NCI-H1417 (cell line): ENCODE measurements at places on chromosomes 3 and 15.

DNA sequence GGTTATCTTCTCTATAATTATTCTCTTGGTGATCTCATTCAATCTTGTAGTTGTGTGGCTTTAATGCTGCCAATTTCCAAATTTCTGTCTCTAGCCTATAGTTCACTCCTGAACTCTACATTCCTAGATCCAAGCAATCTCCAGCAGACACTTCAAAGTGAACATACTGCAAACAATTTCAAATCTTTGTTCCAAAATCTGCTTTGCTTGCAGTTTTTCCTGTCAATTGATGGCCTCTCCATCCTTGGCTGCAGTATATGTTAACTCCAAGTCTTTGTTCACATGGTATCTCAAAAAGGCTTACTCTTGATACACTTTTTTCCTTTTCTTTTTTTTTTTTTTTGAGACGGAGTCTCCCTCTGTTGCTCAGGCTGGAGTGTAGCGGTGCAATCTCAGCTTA lies 17.4 kb downstream of the NAA50 start:
- no peak for DNase-seq

DNA sequence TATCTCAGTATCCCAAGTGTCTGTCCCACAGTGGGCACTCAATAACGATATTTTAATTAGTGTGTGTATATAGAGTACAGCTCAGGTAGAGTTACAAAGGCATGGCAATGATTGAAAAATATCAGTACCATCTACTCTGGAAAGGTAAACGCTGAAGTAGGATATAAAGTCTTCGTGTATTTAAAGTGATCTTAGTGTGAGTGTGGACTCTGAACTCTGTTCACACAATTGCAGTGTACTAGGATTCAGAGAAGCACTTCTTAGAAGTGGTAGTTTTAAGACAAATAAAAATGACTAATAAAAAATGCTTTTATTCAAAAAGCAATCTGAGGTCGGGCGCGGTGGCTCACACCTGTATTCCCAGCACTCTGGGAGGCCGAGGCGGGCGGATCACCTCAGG lies 62.9 kb upstream of the RAP2B start:
- DNase-seq, result no peak

DNA sequence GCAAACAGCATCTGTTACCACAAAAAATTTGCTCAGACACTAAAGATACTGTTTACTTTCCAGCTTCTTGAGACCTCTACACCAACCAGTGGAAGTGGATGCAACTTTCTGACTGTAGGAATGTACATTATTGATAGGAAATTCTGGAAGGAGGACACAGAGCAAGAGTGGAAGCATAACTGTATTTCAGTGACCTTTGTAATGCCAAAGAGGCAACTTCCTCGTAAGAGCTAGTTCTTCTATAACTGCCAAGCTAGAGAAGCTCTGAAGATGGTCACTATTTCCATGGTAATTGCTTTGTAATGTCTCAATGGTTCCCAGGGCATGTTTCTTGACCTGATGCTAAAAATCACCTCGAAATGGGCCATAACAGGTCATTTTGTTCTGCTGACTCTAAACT lies 96.3 kb upstream of the SLC2A2 start:
- DNase-seq, result no peak

DNA sequence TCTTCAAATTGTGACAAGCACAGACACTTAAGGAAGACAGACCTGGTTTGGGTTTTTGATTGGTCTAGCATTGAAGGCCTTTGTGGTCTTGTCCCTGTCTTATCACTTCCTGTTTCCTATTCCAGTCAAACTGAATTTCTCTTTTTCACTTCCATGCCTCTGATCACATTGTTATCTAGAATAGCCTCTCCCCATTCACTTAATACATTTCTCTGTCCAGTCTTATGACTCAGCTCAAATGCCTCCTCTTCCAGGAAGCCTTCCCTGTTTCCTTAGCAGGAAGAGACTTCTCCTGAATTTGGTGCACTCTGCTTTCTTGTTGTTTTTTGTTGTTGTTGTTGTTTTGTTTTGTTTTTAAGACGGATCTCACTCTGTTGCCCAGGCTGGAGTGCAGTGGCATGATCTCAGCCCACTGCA lies 45.5 kb downstream of the LIMD1 start:
- no peak for DNase-seq

GRCh38 chr3:120435621-120436020 lies 15.2 kb downstream of the FSTL1 start:
- peak; percentile 8 for DNase-seq

DNA sequence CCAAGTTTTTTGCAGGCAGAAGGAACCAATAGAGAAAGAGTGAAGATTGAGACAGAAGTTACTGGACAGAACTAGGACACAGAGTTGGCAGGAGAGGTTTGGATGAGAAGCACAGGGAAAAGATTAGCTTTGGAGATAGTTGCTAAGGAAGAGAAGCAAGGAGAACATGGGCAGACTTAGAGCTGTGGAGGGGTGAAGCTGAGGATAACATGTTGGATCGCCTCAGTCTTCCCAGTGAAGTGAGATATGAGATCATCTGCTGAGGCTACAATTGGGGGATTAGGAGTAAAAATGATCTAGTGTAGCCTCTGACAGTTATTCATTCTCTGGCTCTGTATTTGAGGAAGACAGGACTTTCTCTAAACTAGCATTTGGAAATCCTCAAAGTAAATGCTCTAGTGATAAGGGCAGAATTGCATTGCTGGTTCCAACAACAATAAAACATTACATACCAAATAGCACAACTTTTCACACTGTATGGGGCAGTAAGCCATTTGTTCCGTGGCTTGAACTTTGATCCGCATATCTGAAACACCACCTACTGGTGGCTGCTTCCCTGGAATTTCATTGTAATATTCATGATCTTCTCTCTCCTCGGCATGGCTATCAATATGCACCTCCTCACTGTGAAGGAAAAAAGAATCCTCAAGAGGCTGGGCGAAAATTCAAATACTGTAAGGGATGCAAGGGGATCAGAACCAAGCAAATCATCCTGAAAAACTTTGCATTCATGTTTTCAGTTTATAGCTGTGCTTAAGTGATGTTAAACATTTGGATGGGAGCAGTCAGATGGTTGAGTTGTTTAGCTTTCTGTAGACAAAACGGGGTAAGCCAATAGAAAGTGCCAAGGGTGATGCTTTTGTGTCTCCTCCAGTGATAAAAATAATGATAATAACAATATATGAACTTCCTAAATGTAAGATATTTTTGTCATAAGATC lies 22.2 kb upstream of the EID1 start:
- DNase-seq, result peak; percentile 32

DNA sequence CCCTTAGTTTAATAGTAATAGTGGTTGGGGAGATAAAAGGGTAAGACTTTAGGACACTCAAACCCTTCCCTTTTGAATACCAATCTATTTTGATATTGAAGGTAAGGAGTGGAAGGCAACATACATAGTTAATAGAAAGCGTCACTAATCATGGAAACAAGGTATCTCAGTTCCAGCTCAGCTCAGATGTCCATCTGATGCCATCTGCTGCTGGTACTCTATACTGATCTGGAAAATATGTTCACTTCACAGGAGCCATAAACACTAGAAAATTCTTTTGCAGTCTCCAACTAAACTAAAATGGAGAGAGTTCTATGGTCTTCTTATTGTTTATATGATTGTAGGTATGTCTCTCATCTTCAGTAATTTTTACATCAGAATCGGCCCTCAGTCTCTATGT lies 1777.1 kb downstream of the OTOL1 start:
- no peak for DNase-seq

GRCh38 chr15:41207687-41208448 lies 22.7 kb downstream of the EXD1 start:
- DNase-seq, result no peak

- no peak for DNase-seq
These were observed 160.8 kb upstream of the GPR149 start for GRCh38 chr3:154590675-154591384.

DNA sequence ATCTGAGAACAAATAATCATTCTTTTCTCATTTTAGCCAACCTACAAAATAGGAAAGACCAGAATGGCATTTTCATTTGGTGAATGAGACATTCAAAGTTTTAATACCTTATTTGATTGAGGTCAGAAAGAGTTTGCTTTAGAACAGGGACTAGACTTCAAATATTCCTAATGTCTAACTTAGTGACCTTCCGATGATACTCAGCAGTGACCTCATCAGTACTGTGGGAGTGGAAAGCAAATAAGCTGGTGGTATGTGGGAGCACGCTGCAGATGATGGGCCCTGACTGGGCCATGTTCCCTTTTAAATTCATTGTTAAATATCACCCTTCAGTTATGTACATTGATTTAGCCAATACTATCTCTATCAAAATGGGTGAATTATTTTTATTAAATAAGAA lies 223.3 kb downstream of the P3H2 start:
- DNase-seq, result no peak

DNA sequence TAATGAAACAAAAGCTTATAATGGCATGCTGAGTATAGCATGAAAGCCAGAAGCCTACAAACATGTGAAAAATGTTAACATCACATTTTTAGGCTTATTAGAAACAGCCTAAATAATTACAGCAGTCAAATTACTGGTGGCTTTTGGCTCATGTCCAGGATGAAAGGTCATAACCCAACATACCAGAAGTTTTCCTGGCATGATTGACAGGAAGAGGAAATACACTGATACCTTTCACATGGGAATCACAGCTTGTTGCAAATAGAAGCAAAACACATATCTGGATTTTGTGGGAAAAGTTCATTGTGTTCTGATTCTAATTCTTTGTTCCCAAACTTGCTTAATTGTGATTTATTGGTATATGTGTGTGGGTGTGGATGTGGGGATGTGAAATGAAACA lies 393.5 kb upstream of the ARRDC4 start:
- peak; percentile 32 for DNase-seq

GRCh38 chr3:62318365-62318751 lies 55.0 kb downstream of the FEZF2 start:
- no peak for DNase-seq

DNA sequence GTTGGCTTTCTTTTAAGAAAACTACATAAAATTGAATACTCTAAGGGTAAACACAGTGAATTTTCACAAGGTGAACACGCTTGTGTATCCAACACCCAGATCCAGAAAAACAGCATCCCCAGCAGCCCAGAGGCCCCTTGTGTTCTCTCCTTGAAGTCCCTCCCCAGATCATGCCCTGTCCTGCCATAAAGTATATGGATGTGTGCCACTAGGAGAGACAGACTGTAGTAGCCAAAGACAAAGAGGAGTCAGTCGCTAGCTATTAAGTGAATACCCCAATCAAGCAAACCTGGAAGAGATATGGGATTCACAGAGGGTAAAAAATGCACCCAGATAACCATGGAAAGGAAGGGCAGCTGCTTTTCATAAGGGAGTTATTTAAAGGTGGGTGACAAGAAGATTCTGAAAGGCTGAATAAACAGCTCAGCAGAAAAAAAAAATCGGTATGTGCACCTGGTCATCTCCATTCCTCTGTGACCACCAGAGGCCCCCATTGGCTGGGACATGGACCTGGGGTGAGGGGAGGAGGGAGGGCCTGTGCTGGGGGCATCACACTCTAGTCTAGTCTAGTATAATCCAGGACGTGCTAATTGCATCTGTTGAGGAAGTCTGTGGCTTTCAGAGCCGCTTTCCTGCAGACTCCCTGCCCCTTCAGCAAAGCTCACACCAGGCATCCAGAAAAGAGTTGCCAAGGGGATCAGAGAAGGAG lies 167.3 kb upstream of the NDN start:
- DNase-seq, result peak; percentile 32

GRCh38 chr15:29142129-29142747 lies 127.4 kb downstream of the NSMCE3 start:
- no peak for DNase-seq

DNA sequence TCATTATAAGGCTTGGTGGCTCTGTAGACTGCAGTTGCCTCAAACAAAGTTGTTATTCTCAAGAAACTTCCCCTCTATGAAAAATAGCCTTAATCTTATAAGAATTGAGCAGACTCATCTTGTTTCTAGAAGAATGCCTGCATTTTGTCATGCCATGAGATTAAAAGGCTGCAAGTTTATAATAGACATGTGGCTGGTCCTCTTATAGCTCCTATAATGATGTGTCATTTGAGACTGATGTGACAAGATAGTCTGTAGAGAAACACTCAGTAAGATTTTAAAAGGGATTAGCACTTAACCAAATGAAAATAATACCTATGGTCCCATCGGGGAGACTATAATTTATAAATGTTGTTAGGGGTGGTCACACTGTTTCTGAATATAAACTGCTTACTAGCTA lies 312.5 kb downstream of the OXSM start:
- DNase-seq, result peak; percentile 1

- DNase-seq, result no peak
These were observed 223.2 kb downstream of the MTHFS start for GRCh38 chr15:79673416-79674123.

- no peak for DNase-seq
These were observed 10.8 kb upstream of the FYCO1 start for GRCh38 chr3:46006238-46007032.

- no peak for DNase-seq
These were observed 67.3 kb upstream of the ADPGK start for GRCh38 chr15:72850833-72851232.

DNA sequence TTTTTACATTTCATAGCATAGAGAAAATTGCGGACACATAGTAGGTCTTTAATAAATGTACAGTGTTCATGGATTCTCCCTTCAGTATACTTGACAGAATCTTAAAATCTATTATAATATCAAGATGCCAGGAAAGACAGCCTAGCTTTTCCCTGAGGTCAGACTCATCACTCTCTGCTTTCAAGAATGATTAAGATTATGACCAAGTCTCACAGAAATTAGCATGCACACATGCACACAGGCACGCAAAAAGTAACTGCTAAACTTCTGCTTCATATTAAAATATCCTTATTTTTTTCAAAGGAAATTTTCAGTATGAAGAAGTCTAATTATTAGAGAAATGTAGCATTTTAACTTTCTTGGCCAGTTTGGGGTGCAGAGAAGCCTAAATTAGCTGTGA lies 493.8 kb upstream of the NECTIN3 start:
- no peak for DNase-seq

DNA sequence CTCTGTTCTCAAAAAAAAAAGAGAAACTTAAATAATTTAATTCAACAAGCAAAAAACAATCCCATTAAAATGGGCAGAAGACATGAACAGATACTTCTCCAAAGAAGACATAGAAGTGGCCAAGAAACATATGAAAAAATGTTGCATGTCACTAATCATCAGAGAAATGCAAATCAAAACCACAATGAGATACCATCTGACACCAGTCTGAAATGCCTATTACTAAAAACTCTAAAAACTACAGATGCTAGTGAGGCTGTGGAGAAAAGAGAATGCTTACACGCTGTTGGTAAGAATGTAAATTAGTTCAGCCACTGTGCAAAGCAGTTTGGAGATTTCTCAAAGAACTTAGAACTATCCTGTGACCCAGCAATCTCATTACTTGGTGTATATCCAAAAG lies 382.9 kb downstream of the OTOL1 start:
- no peak for DNase-seq

GRCh38 chr15:70259640-70260508 lies 162.2 kb upstream of the TLE3 start:
- no peak for DNase-seq

- DNase-seq, result no peak
These were observed 1.7 kb downstream of the CMTM8 start for GRCh38 chr3:32240159-32240545.

DNA sequence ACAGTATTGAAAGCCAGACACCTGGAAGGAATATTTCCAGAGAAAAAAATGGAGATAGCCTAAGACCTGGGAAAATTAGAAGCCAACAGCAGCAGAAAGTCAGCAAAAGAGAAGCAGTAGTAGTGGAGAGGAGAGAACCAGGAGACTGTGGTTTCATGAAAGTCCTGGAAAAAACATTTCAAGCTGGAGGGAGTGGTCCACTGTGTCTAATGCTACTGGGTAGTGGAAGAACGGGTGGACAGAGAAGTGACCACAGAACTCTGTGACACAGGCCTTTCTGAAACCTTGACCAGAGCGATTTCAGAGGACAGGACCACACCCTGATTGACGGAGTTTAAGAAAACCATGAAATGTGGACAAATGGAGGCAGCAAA lies 15.3 kb upstream of the SH3BP5 start:
- DNase-seq, result no peak

GRCh38 chr15:26891448-26892181 lies 24.8 kb downstream of the GABRA5 start:
- peak; percentile 81 for DNase-seq
